ENCODE measurements at places on chromosomes 2 and 18.

GRCh38 chr18:76348267-76349066 lies 146.6 kb downstream of the ZNF516 start:
- DNase-seq = no peak

- no peak for DNase-seq
Measured at GRCh38 chr2:196286821-196287220, 115.4 kb upstream of the STK17B start.

- no peak for DNase-seq
Measured at GRCh38 chr2:142472382-142472781, 341.6 kb upstream of the LRP1B start.

GRCh38 chr2:199470672-199471442 lies 13.1 kb upstream of the SATB2 start:
- DNase-seq = no peak

Measured in stimulated activated CD8-positive, alpha-beta memory T cell treated with anti-CD3 and anti-CD28 coated beads, Interleukin-2, amount 100 ng/mL, for 1 hour (primary cell).